ENCODE measurements at places on chromosomes 12 and 14.
A peak's percentile ranks its signal among the peaks of the same experiment; 100 is the strongest.

DNA sequence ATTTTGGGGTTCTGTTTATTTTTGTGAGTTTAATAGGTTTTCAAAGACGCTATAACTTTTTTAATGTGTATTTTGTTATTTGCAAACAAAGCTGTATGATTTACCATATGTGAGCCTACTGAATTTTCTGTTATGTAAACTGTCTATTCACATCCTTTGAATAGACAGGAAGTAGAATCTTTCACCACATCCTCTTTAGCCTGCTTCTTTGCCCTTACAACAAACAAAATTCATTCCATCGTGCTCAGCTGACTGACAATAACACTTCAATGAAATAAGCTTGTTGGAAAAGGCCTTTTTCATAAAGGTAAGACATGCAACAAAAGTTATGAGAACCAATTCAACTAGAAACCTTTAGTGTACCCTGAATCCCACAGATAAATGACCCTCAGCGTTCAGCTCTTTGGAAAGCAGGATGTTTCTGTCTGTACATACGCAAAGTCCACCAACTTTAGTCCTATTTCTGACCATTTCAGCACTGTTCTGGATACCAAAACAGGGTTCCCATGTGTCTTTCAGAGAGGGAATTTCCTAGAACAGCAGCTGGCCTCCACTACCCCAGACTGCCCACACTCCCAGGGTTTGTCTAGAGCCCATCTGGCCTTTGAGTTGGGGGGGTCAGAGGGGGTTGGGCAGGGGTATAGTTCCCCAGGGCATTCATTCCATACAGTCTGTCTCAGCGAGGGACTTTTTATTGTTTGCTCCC, 71.3 kb downstream of the DUSP6 start:
- DNase-seq, result no peak

GRCh38 chr12:122974892-122975789, at the start of gene OGFOD2:
Gene OGFOD2, plus strand, starts transcription at chr12:122975244. Its CDS starts 8 bp downstream, at chr12:122975252.
- peak; percentile 91 for DNase-seq

DNA sequence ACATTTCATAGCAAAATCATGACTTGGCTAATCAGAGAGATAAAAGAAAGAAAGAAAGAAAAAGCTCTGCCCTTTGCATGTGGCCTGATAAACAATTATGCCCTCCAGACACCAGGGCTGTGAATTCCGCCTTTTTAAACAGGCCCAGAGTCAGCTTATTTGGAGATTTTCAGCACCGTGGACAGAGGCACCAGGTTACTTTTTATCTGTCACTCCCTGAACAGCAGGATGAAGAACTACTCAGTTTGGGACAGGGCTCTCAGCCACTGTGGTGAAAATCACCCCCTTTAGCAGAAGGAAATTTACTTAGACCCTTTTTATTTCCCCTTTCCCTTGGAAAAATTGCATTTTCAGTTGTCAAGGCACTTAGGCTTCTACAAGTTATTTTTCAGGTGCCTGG, 359.9 kb downstream of the NRXN3 start:
- DNase-seq, result no peak

- DNase-seq, result peak; percentile 64
Measured at GRCh38 chr12:56160193-56160763, 2.1 kb downstream of the MYL6 start.

- DNase-seq, result no peak
Measured at GRCh38 chr12:64666054-64666914, 56.0 kb downstream of the RASSF3 start.

GRCh38 chr12:128959901-128960300, 106.6 kb downstream of the GLT1D1 start:
- no peak for DNase-seq

DNA sequence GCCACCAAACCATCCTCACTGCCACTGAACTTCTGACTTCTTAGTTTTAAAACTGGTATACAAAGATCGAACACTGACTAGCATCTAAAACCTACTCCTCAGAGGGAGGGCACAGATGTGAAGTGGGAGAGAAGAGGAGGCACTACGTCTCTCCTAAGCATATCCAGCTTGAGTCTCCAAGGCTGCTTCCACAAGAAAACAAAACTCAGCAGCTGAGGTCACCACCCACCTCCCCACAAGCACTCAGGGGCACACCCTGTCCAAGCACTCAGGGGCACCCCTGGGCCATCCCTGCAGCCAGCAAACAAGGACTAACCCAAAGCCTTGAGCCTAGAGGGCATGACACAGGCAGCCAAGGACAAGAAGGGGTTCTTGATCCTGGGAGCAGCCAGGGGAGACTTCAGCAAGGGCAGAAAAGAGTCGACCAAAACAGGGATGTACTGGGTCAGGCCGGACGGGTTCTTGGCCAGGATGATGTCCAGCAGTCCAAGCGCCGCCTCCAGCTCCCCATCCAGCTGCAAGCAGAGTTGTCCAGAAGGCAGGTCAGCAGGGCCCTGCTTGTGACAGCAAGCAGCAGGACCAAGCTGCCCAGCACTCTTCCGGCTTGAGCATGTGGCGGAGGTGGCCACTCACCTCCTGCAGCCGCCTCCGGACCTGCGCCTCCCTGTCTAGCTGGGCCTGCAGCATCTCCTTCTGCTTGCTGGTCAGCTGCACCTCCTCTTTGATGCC, 34.8 kb downstream of the GCN1 start:
- DNase-seq, result no peak

GRCh38 chr12:104340925-104341611, 37.5 kb downstream of the EID3 start:
- DNase-seq, result no peak

Data from CD4-positive, alpha-beta T cell treated with Interleukin-15 for 1 hour (primary cell).